ENCODE measurements at places on chromosomes 5 and 9.

DNA sequence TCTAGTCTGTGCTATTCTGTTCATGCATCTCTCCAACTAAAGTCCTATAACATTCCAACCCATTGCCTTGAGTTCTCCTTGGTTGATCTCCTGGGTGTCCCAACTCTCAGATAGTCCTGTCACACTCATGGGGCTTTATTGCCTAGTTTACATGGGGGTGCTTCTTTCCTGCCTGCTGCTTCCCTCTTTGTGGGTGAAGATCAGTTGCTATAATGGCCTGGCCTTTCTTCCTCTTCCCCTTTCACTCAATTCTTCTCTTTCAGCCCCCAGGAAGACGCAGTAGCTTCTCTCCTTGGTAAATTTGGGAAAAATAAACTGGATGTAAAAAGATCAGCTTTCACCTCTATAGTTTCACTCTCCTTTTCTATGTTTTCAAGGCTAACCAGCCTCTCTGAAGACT lies 66.5 kb downstream of the PTCD2 start:
- no peak for DNase-seq

GRCh38 chr9:131125038-131125287 lies 423 bp upstream of the NUP214 start:
- no peak for DNase-seq

DNA sequence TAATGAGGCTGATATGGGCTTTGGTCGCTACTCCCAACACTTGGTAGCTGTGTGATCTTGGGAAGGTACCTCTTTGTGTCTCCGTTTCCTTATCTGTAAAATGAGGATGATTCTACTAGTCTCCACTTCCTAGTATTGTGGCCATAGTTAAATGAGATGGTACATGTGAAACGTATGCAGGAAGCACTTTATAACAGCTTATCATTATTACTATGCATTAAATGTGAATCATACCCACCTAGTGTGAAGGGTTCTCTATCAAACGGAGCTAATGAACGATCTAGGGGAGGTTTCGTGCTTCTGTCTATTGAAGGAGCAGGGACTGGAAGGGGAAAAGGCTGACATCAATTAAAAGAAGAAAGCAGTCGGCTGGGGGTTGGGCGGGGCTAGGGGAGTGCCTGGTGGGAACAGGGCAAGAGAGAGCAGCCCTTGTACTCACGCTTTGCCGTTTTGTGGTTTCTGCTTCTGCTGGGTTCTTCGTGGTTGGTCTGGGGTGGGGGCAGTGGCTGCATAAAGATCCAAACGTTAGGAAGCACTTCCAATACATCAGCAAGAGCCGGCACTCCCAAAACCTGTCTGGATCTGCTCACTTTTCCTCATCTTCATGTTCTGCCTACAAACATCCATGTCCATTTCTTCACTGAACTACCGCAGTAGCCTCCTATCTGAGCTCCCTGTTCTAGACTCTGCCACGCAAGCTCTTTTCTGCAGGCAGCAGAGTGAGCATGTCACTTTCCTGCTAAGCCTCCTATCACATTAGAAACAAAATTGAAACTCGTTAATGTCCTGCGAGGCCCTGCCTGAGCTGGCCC lies 30.8 kb downstream of the LCP2 start:
- DNase-seq, result no peak

DNA sequence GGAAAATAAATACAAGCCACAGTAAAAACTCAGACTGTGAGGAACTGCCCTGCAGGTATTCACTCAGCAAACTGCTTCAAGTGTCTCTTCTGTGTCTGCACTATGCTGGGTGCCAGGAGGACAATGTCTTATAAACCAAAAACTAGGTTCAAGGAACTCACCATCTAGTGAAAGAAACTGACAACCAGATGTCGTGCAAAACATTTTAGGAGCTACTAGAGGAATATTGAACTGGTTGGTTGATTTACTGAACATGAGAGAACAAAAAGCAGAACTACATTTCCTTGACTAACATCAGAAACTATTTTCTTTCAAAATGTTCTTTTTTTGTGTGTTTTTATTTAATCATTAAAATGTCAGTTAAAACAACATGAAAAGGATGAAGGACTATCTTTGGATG lies 35.2 kb downstream of the ZNF366 start:
- DNase-seq, result no peak

- peak; percentile 33 for DNase-seq
Measured at GRCh38 chr9:99807276-99807852, 14.3 kb upstream of the NR4A3 start.

- DNase-seq, result no peak
Measured at GRCh38 chr5:110644357-110644756, 82.1 kb downstream of the TMEM232 start.

DNA sequence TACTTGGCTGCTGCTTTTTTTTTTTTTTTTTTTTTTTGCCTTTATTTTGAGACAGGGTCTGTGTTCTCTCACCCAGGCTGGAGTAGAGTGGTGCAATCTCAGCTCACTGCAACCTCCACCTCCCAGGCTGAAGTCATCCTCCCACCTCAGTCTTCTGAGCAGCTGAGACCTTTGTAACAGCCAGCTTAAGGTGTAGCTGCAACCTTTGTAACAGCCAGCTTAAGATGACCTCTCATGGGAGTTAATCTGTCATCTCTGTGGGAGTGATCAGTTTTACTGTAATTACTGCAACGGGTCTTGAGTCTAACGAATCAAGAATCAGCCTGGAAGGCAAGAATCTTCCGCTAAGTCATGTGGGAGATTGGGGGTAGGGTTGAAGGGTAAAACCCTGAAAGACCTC lies 31.6 kb upstream of the SNX2 start:
- DNase-seq, result no peak
